Stimulated activated CD8-positive, alpha-beta memory T cell treated with anti-CD3 and anti-CD28 coated beads, Interleukin-4, amount 100 ng/mL, for 48 hours (primary cell): ENCODE measurements at places on chromosomes 1 and 21.

- no peak for DNase-seq
Observed at GRCh38 chr1:81847063-81847462, 46.3 kb downstream of the ADGRL2 start.

- no peak for DNase-seq
Observed at GRCh38 chr1:36707221-36707620, 224.5 kb upstream of the CSF3R start.

GRCh38 chr1:22888320-22889075, 84.2 kb downstream of the LACTBL1 start:
- no peak for DNase-seq

DNA sequence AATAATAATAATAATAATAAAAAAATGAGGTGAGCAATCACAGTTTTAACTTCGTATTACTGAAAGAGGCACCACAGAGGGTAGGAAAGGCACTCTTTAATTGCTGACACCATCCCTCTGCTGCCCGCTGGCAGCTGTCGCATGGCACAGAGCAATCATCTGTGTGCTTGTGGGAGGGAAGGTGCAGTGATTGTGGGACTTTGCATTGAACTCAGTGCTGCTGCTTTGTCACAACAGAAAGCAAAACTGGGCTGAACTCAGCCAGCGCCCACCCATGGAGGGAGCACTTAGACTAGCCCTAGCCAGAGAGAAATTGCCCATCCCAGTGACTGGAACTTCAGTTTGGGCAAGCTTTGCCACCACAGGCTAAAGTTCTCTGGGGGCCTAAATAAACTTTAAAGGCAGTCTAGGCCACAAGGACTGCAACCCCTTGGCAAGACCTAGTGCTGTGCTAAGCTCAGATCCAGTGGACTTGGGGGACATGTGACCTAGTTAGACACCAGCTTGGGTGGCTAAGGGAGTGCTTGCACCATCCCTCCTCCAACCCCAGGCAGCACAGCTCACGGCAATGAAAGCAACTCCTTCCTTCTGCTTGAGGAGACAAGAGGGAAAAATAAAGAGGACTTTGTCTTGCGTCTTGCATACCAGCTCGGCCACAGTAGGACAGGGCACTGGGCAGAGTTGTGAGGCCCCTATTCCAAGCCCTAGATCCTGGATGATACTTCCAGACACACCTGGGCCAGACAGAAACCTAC, 59.3 kb downstream of the WDR4 start:
- no peak for DNase-seq

DNA sequence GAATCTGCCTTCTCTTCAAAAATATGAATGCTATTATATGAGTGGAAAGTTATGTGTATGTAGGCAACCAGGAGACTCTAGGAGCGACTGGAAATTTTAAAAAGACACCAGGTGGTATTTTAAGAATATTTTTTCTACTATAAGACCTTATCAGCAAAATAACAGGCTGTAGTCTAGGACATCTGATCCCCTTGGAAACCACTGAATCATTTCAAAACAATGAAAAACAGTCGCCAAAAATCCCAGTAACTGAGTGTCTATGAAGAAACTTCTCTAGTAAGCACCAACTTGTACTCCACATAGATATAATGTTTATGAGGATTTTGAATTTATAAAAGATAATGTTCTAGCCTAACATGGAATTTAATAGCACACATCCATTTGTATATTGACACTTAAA, 358.5 kb downstream of the GPATCH2 start:
- DNase-seq = no peak

DNA sequence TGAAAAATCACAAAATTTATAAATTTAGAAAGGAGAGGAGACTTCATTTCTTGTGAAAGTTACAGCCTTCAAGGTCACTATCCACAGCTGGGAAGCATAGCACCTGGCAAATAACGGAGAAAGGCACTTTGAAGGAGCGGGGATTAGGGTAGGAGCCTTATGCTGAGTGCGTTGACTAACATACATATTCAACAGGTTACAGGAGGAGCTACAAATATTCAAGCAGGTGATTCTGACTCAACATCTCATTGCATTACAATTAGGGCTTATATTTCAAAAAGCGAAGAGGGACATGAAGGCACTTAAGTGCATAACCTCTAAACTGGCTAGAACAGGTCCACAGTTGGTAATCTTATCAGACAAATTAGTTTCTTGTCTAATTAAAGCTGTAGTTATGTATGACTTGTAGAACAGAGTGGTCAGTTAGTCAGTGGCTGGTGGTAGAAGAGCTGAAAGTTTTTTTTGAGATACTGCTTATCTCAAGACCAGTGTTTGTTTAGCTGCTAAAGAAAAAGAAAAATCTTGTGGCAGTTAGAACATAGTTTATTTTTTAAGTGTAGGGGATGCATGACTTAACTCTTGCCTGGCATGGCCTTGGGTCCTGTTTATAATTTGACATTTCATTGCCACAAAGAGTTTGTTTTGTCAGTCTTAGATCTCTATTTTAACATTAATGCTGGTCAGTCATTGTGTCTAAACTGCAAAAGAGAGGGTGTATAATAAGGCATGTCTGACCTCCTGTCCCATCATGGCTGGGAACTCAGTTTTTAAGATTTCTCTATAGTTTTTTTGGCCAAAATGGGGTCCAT, 311.5 kb downstream of the DUSP10 start:
- DNase-seq = no peak

DNA sequence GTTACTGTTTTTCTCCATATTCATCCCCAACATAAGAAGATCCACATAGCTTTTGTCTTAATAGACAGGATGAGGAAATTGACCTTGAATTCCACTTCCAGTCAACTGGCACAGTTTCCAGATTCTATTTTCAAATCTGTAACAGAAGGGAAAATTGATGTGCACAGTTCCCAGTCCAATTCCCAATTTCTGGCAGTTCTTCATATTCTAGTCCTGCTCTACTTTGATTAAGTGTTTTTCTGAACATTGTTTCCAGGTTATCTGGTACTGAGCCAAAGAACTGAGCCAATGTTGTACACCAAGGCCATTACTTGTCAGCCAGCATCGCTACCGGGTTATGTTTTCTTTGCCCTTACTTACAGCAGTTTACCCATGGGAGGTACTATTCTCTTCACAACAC, 1755.4 kb downstream of the PLA2G4A start:
- no peak for DNase-seq

GRCh38 chr1:107637101-107637500, 327.9 kb downstream of the VAV3 start:
- no peak for DNase-seq
